NCI-H526 (cell line): ENCODE measurements at places on chromosomes 2 and 18.

- no peak for DNase-seq
Measured at GRCh38 chr2:23420840-23421476, 36.0 kb downstream of the KLHL29 start.

DNA sequence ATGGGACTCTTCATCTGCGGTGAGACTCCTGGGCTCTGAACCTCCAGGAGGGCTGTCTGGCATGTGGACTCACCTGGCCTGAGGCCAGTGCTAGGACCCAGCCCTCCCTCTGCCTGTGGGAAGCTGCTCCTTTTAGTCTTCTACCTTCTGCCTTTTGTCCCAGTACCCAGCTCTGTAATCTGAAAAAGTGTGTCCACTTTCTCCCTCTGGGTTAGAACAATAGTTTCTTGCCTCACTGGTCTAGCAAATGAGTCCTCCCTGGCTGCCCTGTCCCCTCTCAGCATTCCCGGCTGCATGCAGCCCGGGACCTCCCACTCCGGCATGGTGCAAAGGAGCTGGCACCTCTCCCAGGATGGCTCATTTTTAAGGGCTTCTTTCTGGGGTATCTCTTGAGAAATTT is 25.9 kb downstream of the GKN2 start:
- no peak for DNase-seq

GRCh38 chr2:74819702-74820101 is 14.2 kb upstream of the HK2 start:
- DNase-seq, result no peak

- DNase-seq, result peak; percentile 23
Measured at GRCh38 chr2:59734743-59735142, 818.7 kb downstream of the BCL11A start.

DNA sequence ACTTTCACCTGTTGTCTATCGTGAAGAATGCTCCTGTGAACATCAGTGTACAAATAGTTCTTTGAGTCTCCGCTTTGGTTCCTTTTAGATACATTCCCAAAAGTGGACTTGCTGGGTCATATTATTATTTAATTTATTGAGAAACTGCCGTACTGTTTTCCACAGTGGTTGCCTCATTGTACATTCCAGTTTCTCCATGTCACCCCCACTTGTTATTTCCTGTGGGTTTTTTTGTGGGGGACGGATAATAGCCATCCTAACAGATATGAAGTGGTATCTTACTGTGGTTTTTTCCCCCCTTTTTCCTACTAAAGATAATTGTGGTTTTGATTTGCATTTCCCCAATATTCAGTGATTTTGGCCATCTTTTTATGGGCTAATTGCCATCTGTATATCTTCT is 53.8 kb downstream of the SMCHD1 start:
- DNase-seq, result no peak

- peak; percentile 69 for DNase-seq
Measured at GRCh38 chr2:241859436-241860183, 916 bp upstream of the PDCD1 start.

DNA sequence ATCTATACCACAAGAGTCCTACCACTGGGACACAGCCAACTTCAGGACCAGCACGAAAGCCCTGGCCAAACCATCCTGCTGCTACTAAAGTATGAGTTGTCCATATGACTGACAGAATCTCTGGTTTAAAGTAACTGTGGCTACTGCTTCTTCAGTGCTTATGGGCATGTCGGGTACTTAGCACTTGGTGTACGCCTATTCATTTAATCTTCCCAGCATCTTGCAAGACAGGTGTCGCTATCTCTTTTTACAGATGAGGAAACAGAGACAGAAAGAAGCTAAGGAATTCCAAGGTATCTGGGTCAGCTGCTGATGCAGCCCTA is 203.4 kb upstream of the ID2 start:
- DNase-seq, result no peak

- no peak for DNase-seq
Measured at GRCh38 chr2:98558852-98559530, 49.3 kb downstream of the COA5 start.

DNA sequence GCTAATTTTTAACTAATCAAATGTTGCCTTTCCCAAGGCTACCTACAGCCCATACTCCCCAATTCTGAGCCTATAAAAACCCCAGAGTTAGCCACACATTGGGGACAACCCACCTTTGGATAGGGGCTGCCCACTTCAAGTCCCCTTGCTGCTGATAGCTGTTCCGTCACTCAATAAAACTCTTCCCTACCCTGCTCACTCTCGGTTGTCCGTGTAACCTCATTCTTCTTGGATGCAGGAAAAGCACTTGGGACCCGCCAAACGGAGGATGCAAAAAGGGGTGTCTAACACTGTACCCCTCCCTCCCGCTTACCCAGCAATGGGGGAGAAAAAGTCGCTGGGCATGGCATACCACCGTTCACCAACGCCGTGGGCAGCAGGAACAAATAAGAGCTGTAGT is 12.2 kb downstream of the IWS1 start:
- no peak for DNase-seq

DNA sequence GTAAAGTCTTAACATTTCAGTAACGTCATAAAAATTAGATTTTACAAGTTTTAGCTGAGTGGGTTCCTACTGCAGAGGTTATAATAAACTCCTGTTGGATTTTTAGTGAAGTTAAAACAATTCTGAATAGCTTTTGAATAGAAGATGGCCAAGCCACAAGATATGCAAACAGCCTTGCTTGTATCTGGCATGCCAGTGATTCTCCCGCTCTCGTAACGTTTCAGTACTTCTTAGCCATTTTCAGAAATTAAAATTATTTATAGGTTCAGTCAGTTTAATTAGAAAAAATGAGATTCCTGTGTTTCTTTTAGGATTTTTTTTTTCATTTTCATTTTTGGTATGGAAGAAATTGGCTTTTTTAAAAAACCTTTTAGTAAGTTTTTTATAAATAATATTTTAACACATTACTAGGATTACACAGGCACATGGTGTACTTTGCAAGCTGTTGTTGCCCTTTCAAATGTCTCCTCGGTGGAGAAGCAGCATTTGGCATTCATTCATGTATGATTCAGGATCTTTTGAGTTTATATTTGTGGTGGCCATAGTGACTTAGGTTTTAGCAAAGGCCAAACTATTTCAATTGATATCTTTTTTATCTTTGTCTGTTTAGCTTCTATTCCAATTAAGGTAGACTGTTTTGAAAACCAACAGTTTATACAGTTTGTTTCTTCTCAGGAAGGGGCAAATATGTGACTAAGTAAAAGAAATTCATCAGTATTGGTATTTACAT is 30.6 kb upstream of the RND3 start:
- no peak for DNase-seq

DNA sequence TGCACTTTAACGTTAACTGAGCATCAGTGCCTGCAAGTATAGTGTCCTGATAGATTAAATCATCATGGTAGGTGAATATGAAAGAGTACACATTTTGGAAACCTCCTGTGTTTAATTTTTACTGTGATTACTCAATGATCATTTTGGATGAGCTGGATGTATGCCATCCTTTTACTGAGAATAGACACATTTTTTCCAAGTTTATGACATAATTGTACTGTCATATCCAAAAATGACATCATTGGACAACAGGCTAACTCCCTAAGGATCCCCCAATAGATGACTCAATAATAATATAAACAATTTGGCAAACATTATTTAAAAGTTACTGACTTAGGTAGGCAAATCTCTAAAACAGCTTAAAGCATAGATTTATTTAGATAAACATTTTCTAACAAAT is 410.8 kb upstream of the REG3G start:
- no peak for DNase-seq

GRCh38 chr2:233059797-233060500 is at the start of gene INPP5D:
TSS of gene INPP5D (plus strand) at chr2:233060342. CDS start at chr2:233060479, 137 bp downstream.
- peak; percentile 29 for DNase-seq

DNA sequence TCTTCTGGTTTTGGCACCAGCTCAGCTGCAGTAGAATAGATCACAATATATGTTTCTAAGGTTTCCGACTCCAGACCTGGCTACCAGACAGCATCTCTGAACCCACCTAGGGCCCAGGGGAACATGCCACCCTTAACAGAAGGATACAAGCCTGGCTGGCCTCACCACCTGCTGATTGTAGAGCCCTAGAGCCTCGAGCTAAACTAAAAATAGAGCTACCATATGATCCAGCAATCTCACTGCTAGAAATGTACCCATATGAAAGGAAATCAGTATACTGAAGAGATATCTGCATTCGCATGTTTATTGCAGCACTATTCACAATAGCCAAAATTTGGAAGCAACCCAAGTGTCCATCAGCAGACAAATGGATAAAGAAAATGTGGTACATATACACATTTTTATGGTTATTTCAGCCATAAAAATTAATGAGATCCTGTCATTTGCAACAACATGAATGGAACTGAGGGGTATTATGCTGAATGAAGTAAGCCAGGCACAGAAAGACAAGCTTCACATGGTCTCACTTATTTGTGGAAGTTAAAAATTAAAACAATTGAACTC is 242.4 kb upstream of the SLC39A10 start:
- DNase-seq, result no peak

DNA sequence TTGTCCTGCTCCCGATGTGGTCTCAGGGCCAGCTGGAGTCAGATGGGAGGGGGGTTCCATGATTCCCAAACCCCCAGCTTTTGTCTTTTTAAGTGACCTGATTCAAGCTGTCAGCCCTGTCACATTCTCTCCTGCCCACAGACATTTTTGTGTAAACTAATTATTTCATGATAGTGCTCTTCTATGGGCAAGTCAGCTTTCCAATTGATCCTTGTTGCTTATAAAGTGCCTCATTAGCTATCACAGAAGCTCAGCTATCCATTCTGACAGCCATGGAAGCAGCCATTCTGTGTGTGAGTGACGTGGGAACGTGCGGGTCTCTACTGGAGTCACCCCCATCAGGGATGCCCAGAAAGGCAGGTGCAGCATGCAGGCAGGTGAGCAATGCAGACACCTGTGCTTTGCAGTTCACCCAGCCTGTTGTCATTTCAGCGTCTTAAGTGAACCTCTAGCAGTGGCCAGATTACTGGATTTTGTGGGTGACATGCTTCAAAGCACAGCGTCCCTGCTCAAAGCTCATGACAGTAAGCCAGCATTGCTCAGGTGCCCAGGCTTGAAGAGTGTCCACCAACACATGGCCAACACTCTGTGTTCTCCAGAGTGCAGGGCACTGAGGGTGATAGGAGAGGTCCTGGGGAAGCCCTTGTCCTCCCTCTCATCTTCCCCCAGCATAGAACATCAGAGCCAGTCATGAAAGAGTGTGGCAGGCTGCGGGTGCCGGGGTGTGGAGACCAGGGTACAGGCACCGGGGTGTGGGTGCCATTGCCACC is 162.1 kb upstream of the SH3BP4 start:
- DNase-seq, result no peak

GRCh38 chr2:213669657-213670056 is 385.4 kb downstream of the SPAG16 start:
- DNase-seq, result no peak

- peak; percentile 36 for DNase-seq
Measured at GRCh38 chr2:108215794-108216211, 24.0 kb upstream of the SULT1C3 start.

DNA sequence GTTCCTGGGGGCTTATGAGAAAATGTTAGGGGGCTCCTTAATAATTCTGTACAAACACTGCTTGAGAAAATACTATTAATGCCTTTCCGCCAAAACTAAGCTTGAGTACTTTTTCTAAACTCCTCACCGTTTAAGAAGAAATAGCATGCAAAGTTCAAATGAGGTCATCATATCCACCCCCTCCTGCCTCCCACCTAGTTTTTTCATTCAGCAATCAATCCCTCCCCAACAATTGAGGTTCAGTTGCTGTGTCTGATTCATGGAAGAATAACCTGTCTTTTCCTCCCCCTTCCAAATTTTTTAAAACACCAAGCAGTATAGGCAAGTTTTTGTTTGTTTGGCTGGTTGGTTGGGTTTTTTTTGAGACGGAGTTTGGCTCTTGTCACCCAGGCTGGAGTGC is 24.4 kb upstream of the RMP24 start:
- DNase-seq, result no peak

- no peak for DNase-seq
Measured at GRCh38 chr2:145007093-145007959, 487.4 kb upstream of the ZEB2 start.

DNA sequence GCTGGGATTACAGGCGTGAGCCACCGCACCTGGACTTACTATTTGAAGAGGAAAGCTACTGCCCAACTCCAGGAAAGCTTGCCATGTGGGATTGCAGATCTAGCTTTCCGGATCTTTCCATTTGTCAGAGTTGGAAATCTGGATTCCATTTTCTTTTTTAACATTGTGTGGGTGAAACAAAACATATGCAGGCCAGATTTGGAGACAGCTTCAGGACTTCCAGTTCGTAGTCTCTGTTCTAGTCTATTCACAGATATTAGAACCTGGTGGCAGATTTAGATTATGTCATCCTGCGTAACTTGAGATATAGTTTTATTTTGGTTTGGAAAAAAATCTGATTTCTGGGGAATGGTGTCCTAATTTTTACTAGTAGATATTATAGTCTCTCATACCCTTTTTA is 70.5 kb downstream of the ZNF236 start:
- DNase-seq, result no peak

GRCh38 chr2:163812926-163813520 is 77.2 kb upstream of the FIGN start:
- DNase-seq, result no peak

- no peak for DNase-seq
Measured at GRCh38 chr2:109736177-109736827, 57.8 kb upstream of the RGPD5 start.

DNA sequence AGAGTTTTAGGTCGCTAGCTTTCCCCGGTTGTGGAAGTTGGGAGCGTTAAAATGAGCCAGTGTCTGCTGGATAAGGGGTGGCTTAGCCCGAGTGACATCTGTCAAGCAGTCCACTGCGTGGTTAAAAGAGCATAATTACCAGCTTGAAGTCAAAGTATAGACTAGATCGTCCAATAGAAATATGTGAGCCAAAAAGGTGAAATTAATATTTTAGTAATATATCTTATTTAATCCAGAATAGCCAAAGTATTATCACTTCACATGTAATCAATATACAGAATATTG is 654 bp downstream of the COMMD1 start:
- peak; percentile 15 for DNase-seq

- no peak for DNase-seq
Measured at GRCh38 chr2:207790898-207791297, 21.2 kb upstream of the FZD5 start.

- DNase-seq, result no peak
Measured at GRCh38 chr2:50612306-50612705, 419.6 kb downstream of the NRXN1 start.

DNA sequence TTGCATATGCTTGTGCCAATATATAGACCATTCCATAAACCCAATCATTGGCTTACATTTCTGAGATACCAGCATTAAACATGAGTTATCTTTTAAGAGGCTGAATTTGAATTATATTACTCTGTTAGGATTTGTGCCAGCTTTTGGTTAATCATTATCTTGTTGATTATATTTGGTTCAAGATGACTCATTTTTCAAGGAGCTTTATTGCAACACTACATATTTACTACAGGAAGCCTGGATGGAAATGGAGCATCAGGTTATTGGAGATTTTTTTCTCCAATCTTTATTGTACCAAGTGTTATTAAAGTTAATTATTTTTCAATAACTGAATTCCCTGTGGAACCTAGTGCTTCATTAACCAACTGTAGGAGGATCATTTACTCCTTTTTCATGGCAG is 26.4 kb downstream of the EML4 start:
- no peak for DNase-seq
